ENCODE measurements at places on chromosomes 11 and 22.

- no peak for DNase-seq
Measured at GRCh38 chr22:36734171-36735058, 30.9 kb upstream of the CACNG2 start.

DNA sequence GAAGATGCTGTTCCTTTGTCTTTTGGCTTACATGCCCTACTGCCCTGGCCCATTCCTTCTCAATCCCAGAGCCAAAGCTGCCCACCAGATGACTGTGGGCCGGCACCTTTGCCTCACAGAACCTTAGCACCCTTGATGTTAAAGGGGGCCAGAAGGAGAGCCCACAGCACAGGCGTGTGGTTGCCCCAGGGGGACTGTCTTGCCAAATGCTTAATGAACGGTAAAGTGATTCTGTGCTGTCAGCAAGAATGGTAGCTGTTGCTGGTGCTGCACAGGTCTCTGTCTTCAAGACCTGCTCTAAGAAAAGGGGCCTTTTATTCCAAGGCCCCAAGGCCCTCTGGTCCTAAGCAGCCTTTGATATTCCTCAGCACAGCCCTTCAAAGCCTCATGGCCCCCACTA is 113.3 kb downstream of the MORC2 start:
- no peak for DNase-seq

DNA sequence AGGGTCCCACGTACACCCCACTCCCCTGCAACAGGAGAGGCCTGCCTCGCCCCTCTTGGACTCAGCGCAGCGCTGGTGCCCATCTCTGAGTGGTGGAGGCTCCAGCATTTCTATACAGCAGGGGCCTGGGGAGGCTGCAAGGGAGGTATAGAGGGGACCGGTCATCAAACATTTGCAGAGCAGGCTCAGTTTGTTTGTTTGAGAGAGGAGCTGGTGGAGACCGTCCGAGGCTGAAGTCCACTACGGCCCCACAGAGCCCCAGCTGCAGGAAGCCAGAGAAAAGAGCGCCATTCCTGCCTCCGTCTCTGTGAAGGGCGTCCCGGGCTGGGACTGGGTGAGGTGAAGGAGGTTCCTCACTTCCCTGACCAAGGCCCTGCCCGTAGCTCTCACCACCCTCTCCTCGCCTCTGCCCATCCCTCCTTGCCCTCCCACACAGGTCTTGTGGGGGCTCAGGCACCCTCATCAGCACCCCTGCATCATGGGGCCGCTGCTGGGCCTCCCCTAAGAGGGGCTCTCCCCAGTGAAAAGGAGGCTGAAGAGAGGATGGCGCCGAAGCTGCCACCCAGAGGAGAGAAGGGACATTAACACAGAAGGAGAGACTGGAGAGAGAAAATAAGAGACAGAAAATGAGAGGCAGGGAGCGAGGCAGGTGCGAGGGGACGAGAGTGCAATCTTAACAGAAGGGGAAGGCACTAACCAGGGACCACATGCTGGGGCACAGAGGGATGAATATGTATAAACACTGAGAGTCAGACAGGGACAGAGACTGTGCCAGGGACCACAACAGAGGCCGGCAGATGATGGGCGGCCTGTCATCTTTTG is 24.5 kb downstream of the RPUSD4 start:
- DNase-seq = no peak

DNA sequence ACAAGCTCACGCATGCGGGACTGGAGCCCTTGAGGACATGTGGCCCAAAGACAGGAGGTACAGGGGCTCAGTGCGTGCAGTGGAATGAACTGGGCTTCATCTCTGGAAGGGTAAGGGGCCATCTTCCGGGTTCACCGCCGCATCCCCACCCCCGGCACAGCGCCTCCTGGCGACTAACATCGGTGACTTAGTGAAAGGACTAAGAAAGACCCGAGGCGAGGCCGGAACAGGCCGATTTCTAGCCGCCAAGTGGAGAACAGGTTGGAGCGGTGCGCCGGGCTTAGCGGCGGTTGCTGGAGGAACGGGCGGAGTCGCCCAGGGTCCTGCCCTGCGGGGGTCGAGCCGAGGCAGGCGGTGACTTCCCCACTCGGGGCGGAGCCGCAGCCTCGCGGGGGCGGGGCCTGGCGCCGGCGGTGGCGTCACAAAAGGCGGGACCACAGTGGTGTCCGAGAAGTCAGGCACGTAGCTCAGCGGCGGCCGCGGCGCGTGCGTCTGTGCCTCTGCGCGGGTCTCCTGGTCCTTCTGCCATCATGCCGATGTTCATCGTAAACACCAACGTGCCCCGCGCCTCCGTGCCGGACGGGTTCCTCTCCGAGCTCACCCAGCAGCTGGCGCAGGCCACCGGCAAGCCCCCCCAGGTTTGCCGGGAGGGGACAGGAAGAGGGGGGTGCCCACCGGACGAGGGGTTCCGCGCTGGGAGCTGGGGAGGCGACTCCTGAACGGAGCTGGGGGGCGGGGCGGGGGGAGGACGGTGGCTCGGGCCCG is at the start of gene MIF:
TSS of gene MIF (plus strand) at position 439 of the 765 bp plus-strand sequence. CDS start at position 531, 92 bp downstream.
- DNase-seq = peak; percentile 98

DNA sequence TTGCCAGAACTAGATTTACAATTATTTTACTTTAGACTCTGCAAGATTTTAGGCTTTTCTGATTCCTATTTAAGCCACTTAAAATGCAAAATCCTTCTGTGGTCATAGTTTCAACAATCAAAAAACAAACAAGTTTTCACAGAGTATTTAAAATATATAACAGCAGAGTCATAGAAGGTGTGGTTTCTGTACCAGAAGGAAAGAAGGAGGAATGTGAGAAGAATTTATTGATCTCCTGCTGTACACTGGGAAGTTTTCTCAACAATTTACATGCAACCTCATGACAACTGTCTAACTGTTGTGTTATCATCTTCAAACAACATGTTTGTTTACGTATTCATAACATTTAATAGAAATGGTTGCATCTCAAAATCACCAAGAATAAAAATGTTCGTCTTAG is 102.3 kb upstream of the CEP126 start:
- no peak for DNase-seq

DNA sequence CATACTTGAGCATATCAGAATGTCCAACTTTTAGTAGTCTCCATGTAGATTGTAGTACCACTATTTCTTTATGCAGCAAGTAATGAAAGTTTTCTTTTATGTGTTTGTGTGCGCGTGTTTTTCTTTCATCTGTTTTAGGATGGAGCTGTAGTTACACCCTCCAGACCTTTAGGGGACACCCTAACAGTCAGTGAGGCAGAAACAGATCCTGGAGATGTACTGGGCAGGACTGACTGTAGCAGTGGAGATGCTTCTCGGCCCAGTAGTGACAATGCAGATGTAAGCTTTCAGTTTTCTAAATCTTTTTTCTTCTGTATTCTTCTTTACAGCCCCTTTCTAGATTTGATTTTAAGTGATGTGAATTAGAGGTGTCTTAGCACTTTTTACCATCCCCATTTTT is 79.9 kb upstream of the GRIK4 start:
- peak; percentile 14 for DNase-seq

DNA sequence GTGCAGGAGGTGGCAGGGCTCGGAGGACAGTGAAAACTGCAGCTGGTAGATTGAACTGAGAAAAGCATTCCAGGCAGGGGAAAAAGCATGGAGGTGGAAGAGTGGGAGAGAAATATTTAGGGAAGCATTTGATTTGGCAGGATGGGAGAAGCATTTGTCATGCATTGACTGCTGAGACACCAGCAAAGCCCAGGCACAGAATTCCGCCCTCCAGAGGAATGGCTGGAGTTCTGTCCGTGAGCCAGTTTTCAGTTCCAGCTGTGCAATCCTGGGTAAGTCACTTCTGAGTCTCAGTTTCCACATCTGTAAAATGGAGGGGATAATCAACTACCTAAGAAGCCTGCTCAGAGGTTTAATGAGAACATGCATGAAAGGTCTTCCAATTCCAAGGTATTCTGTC is 4.3 kb upstream of the TSKU start:
- DNase-seq = no peak

GRCh38 chr22:19706661-19707151 is 7.6 kb upstream of the SEPTIN5 start:
- DNase-seq = no peak
